H4 (cell line): ENCODE measurements at places on chromosomes 1 and 21. TPM values are rescaled to one million over a fixed set of nuclear protein-coding genes. Genes with fewer than 3 reads are reported as not detected.
A peak's percentile ranks its signal among the peaks of the same experiment; 100 is the strongest.

GRCh38 chr21:25903607-25904006, 168.8 kb downstream of the GABPA start:
- no peak for DNase-seq

DNA sequence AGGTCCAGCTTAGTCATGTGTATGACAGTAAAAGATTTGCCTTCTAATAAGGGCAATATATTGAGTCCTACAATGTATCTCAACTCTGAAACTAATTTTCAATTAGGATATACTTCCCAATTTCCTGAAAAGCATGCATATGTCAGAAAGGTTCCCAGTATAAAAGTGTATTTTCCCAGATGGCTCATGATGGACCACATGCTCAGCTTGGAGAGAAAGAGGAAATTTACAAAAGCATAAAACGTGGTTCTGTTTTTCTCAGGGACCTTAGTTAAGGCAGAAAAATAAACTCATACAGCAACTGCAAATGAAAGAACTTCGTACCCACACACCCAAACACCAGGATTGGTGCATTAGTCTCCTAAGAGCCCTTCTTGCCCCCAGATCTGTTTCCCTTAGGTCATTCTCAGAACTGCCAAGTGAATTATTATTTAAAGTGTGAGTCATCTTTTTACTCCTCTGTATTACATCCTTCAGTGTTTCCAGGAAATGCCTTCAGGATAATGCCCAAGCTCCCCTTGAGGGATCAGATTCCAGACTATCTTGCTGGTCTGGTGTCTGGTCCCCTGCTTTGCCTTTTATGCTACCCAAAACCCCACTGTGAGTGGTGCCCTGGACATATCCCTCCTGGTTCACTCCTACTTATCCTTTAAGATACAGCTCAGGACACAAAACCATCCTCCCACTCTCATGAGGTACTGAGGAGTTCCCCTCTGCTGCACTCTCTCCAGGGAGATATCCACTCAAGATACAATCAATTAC, 57.4 kb downstream of the SSX2IP start:
- peak; percentile 37 for DNase-seq

The SON gene
- 222 and 434 TPM in 2 replicates for total RNA-seq

GRCh38 chr1:202643397-202644218, 66.6 kb downstream of the SYT2 start:
- DNase-seq = no peak

DNA sequence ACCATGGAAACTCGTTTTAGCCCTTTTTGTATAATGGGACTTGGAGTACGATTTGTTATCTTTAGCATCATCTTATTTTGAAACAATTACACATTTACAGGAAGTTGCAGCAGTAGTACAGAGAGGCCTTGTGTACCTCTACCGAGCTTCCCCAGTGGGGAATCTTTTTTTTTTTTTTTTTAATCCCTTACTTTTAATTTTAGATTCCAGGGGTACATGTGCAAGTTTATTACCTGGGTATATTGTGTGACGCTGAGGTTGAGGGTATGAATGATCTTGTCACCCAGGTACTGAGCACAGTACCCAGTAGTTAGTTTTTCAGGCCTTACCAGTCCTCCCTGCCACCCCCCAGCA, 45.9 kb downstream of the HHAT start:
- DNase-seq = no peak

- peak; percentile 79 for DNase-seq
Observed at GRCh38 chr1:215192306-215192705, 109.8 kb downstream of the KCNK2 start.

The GPX7 gene
- total RNA-seq = 0.14 TPM in 1 of 2 replicates, not detected in the other

The ZNF593OS gene
- not detected in 2 replicates for total RNA-seq

The CFAP45 gene
- 0.21 and 0.62 TPM in 2 replicates for total RNA-seq

- DNase-seq = peak; percentile 87
Observed at GRCh38 chr1:48931506-48932192, 155.0 kb upstream of the BEND5 start.

The SPRR2E gene
- not detected in 2 replicates for total RNA-seq

GRCh38 chr1:166066107-166066506, 100.7 kb downstream of the FAM78B start:
- DNase-seq = no peak

GRCh38 chr1:55965981-55966461, 613.3 kb downstream of the PLPP3 start:
- DNase-seq = no peak

DNA sequence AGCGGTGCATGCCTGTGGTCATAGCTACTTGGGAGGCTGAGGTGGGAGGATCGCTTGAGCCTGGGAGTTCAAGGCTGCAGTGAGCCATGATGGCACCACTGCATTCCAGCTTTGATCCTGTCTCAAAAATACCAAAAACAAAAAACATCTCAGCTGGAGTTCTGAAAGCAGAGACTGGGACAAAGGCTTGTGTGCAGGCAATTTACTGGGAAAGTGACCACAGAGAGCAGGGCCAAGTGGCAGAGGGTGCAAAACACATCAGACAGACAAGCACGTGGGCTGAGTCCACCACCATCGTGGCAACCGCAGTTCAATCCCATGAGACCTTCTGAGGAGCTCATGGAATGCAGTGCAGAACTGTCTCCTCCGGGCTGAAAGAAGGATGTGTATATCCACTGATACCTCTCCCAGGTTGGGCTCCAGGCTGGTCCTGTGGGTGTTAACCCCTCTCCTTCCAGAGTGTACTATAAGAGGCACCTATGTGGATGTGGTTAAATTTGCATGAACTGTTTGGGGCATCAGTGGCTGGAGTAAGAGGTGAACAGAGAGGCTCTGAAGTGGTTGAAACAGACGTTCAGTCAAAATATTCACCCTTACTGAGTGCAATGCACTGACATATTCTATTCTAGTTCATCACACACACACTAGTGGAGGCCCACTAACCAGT, 10.8 kb downstream of the PIGP start:
- DNase-seq = peak; percentile 51

The LCE5A gene
- not detected in 2 replicates for total RNA-seq

The CLCA2 gene
- total RNA-seq = 0.06 and 0.16 TPM in 2 replicates

- no peak for DNase-seq
Observed at GRCh38 chr1:33687000-33687399, 176.9 kb upstream of the HMGB4 start.

The FLG gene
- 0.10 and 0.35 TPM in 2 replicates for total RNA-seq

DNA sequence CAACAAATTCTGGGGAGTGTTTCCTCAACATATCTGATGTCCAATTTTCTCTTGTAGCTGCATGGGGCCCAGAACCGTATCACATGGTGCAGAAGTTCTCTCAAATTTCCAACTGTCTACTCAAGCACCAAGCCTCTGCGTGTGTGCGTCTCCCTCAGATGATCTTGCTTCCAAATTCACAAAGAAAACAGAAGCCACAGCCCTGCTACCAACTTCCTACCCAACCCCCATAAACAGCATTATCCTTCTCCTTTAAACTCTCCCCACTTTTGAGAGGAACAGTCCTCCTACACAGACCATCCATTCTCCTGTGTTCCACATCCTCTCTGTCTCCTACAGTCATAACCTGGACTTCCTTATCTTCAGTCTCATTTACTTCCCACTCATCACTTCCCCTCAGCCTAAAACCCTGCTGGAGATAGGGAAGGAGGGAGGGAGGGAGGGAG, 354.1 kb downstream of the SMYD3 start:
- no peak for DNase-seq

- peak; percentile 21 for DNase-seq
Observed at GRCh38 chr1:147534386-147534785, 6.9 kb upstream of the BCL9 start.

DNA sequence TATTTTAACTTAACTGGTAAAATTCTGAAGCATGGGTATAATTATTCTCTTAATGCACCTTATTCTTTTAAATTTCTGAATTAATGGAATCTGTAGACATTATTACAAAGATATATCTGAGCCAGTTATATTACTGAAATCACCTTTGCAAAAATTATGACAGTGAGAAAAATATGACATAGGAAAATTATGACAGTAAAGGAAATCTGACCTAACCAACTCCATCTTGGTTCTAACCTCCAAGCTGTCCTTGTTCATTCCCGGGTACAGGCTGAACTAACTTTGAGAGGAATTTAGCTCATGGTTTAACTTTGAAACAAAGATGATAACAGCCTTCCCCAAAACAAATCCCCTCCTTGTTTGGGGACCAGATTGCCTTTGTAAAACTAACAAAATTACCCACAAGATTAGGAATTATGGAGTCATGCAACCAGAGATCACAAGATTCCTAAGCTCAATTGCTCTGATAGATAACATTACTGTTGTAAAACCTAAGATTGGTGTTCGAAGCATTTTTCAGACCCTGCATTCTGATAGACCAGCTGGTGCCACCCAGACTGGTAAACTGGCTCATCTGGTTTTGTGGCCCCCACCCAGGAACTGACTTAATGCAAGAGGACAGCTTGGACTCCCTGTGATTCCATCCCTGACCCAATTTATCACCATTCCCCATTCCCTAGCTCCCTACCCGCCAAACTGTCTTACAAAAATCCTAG, 9.4 kb upstream of the CD55 start:
- DNase-seq = no peak

- no peak for DNase-seq
Observed at GRCh38 chr1:37040773-37041172, 6.5 kb upstream of the GRIK3 start.

DNA sequence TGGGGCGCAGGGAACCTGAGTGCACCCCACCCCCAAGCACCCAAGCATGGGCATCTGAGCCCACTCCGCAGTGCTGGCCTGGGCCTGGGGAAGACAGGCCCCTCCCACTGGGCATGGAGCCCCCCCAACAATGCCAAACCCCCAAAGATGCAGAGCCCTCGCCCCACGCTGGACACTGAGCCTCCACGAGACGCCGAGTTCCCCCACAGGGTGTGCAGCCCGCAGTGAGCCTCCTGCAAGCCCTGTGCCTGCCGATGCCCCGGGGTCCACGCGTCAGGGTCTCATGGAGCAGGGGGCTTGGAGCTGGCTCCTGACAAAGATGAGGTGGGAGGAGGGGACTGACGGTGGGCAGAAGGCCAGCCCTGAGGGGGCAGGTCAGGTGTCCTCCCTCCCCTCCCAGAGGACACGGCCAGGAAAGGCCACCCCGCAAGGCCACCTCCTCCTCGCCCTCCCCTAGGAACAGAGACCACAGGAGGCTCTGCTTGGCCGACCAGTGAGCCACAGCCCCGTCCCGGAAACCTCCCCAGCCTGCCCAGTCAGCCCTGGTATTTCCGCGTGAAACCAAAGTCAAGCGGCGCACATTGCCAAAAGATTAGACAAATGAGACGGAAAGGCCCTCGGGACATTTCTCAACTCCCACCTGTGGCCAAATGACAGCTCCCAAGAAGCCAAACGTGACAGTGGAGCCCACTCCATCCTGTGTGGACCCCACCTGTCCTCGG, 33.4 kb downstream of the MEGF6 start:
- no peak for DNase-seq
